Mesangial cell (primary cell): ENCODE measurements at places on chromosomes 2 and 18. TPM values are rescaled to one million over a fixed set of nuclear protein-coding genes. Genes with fewer than 3 reads are reported as not detected.

POU3F3 gene
- 0.98 and 11.3 TPM in 2 replicates for total RNA-seq

UCN gene
- total RNA-seq: 0.65 and 0.76 TPM in 2 replicates

ANO7 gene
- 1.3 and 1.8 TPM in 2 replicates for total RNA-seq

RESP18 gene
- not detected in 2 replicates for total RNA-seq

SERPINB13 gene
- not detected in 2 replicates for total RNA-seq

MYO3B gene
- not detected in 2 replicates for total RNA-seq

DYNAP gene
- not detected in 2 replicates for total RNA-seq

C2orf66 gene
- under 0.01 TPM in 1 of 2 replicates, not detected in the other for total RNA-seq

RAB11FIP5 gene
- total RNA-seq: 29.0 and 39.8 TPM in 2 replicates

MBD5 gene
- 8.8 and 19.6 TPM in 2 replicates for total RNA-seq

SP3 gene
- 52.0 and 97.1 TPM in 2 replicates for total RNA-seq

TXNDC2 gene
- total RNA-seq: 0.13 TPM in 1 of 2 replicates, not detected in the other

LTBP1 gene
- total RNA-seq: 69.7 and 109 TPM in 2 replicates

LRRC30 gene
- total RNA-seq: not detected in 2 replicates

HOXD8 gene
- 10.8 and 16.0 TPM in 2 replicates for total RNA-seq

MARCHF4 gene
- 0.89 and 5.2 TPM in 2 replicates for total RNA-seq

GCKR gene
- total RNA-seq: 1.1 TPM in 1 of 2 replicates, not detected in the other

SERPINB2 gene
- 0.49 TPM in 1 of 2 replicates, not detected in the other for total RNA-seq

TDRD15 gene
- not detected in 2 replicates for total RNA-seq

CTLA4 gene
- not detected in 2 replicates for total RNA-seq

TBR1 gene
- not detected in 2 replicates for total RNA-seq

COL4A3 gene
- under 0.01 and 0.76 TPM in 2 replicates for total RNA-seq

SLC4A3 gene
- total RNA-seq: 9.0 and 20.0 TPM in 2 replicates

SEPTIN10 gene
- 34.1 and 44.2 TPM in 2 replicates for total RNA-seq

VWA3B gene
- under 0.01 TPM in 1 of 2 replicates, not detected in the other for total RNA-seq

SIGLEC15 gene
- 10.9 and 29.2 TPM in 2 replicates for total RNA-seq

METTL4 gene
- 4.9 and 9.3 TPM in 2 replicates for total RNA-seq

CDH19 gene
- not detected in 2 replicates for total RNA-seq

CNNM3 gene
- total RNA-seq: 7.2 and 13.6 TPM in 2 replicates

ALPP gene
- not detected in 2 replicates for total RNA-seq

REG3A gene
- total RNA-seq: not detected in 2 replicates

RTP5 gene
- not detected in 2 replicates for total RNA-seq

NETO1 gene
- total RNA-seq: 15.0 and 32.1 TPM in 2 replicates

OR6B2 gene
- not detected in 2 replicates for total RNA-seq

CARF gene
- total RNA-seq: 1.5 and 9.1 TPM in 2 replicates

PRKAG3 gene
- not detected in 2 replicates for total RNA-seq

C18orf54 gene
- total RNA-seq: 3.2 and 7.3 TPM in 2 replicates

NEURL3 gene
- 0.49 and 4.2 TPM in 2 replicates for total RNA-seq

GYPC gene
- total RNA-seq: 156 and 164 TPM in 2 replicates

UGT1A3 gene
- not detected in 2 replicates for total RNA-seq
